HT1080 (cell line): ENCODE measurements at places on chromosomes 4 and X.

DNA sequence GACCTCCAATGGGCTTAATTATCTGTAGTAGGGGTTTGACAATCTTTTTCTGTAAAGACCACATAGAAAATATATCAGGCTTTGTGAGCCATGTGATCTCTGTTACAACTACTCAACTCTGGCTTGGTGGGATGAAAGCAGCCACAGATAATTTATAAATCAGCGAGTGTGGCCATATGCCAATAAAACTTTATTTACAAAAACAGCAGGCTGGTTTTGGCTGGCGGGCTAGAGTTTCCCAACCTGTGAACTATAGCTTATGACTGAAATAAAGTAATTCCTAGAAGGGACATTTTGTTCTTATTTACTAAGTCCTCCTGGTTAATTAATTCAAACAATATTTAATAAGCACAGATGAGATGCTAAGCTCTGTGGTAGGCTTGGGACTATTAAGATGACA is 35.9 kb upstream of the AMELX start:
- no peak for DNase-seq

DNA sequence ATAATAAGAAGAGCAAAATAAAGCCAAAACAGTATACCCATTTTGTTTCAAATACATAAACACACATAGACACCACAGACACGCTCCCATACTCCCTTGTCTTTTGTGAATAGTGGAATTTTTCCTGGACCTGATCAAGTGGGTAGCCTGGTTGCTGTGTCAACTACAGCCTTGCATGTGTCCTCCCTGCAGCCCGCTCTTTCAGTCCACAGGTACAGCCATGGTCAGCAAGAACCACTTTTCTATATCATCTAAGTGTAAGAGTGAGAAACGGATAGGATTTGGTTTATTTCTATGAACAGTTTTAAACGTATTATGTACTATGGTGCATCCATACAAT is 9.8 kb downstream of the PWWP3B start:
- DNase-seq, result no peak

DNA sequence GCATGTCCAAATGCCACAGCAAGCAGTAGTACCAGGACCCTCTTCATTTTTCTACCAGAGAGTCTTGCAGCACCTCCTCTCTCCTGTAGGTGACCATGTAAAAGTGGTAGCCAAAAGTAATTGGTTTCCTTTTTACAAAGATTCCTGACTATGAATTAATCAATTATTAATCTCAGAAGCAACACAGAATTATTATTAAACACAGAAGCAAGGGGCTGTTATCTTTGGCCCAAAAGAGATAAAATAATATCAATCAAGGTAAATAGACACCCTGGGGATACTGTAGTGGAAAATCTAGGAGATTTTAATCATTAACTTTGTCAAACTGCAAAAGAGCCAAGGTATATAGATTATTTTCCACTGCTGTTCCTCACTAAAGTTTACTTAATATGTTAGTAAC is at the start of gene GC:
GC (minus strand) TSS at position 108 of the 400 bp plus-strand sequence; CDS start at position 47, 61 bp downstream.
- no peak for DNase-seq

DNA sequence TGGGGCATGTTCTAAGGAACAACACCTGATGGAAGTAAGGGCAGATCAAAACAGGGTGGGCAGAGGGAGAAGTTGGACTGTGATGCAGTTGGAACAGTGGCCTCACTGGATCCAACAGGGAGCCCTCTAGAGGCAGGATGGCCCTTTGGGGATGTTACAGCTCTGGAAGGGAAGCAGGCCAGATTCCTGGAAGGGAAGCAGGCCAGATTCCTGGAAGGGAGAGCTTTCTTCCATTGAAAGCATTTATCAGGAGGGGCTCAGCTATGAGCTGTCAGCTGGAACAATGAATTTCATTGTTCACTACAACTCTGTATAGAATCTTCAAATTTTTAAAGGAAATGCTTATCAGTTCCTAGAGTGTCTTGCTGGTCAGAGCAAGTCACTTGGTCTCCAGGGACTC is 17.7 kb downstream of the IL15 start:
- peak; percentile 75 for DNase-seq

DNA sequence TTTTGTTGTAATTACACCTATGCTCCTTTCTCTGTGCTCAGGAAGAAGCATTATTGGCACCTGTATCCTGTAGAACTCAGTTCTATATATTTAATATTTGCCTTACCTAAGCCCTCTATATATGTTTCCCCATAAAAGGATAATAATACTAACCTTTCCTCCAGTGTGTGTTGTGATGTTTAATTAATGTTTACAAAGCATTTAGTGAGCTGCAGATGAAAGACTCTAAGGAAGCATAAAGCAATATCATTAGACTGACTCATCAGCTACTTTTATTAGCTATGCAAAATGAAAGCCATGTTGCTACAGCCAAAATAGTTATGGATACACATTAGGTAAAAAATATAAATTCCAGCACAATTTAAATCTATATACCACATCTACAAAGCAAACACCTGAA is 93.6 kb upstream of the PTPN13 start:
- DNase-seq, result no peak

DNA sequence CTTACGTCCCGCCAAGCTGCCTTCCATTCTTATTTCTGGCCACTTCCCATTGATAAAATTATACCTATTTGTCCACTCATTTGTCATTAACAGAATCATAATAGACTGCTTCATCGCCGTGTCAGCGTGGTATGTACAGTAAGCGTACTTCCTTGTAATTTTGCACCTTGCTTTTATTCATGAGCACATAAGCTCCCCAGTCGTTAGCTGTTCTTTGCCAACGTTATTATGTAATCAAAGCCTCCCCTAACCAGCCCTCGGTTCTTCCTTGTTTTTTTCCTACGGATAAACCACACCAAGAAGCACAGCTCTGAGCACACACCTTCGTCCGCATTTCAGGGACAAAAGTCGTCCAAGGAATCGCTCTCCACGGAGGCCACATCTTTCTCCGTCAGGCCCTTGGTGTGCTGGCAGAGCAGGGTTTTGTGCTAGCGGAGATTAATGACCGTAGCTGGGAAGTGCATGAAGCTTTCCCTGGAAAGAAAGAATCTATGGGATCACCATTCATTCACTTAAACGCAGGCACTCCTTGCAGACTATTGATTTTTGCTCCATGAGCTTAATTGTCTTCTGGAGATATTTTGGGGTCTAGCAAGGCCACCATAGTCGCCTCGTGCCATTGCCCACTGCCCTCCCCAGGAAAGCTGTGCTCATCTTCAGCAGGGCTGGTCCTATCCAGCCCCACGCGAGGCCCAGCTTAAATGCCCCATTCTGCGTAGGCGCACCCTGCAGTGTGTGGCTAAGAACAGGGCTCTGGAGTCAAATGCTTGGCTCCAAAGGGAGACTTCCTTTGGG is 200.9 kb upstream of the PSAPL1 start:
- no peak for DNase-seq

DNA sequence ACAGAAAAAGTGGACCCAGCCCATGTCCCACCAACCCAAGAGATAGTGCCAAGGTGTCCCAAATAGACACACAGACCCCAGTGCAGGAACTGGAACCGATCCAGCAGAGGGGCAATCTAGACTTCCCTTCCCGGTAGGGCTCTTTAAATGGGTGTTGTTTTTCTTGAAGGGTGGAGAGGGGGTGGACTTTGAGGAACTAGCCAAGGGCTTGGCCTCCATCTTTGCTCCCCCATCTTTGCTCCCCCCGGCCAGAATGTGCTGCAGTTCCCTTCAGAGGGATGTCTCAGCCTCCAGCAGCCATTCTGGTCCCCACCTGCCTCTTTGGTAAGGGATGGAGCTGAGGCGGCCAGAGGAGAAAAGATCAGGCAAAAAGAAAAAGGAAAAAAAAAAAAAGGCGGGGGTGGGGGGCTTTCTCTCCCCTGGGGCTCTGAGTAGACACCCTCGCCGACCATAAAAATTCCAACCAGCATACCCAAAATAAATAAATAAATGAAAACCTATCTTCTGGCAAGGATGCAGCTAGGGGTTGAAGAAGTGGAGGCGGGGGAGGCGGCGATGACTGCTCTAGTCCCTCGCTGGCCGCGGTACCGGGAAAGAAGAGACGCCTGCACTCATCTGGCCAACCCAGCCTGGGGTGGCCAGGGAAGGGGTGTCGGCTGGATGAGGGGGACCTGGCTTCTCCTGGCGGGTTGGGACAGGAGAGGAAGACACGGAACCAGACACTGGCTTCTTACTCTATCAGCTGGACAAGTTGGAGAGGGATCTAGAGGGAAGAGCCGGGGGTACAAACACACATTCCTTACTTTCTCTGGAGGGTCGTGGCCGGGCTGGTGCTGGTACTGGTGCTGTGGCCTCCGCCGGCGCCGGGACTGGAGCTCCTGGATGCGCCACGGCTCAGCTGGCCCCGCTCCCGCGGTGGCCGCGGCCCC is 38.5 kb upstream of the IQSEC2 start:
- no peak for DNase-seq

DNA sequence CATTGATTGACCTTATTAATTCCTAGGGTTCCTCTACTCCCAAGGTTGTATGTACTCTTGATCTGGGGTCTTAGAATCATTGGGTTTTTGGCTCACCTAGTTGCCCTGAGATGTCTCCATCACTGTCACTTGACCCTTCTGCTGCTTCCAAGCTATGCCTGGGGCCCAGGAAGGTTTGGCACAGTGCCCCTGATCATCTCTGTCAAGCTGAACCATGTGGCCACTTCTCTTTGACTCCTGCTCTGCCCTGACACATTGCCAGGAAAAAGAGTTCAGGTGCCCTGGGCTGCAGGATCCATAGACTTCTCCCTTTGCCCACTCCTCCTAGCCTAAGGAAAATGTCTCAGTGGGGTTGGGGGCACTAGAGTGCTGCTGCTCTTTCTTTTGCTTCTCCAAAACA is 3.9 kb upstream of the CHST7 start:
- DNase-seq, result no peak

- DNase-seq, result peak; percentile 5
Measured at GRCh38 chrX:95764972-95765451, 919.6 kb upstream of the DIAPH2 start.

GRCh38 chr4:154779362-154779947 is 1.6 kb upstream of the RBM46 start:
- DNase-seq, result peak; percentile 11

GRCh38 chr4:4259484-4260100 is 11.6 kb upstream of the TMEM128 start:
- DNase-seq, result no peak

- no peak for DNase-seq
Measured at GRCh38 chr4:154444958-154445357, 46.6 kb downstream of the DCHS2 start.

GRCh38 chr4:76850010-76850441 is 47.9 kb downstream of the SOWAHB start:
- DNase-seq, result peak; percentile 94

GRCh38 chr4:8289151-8289750 is 19.7 kb downstream of the HTRA3 start:
- no peak for DNase-seq

DNA sequence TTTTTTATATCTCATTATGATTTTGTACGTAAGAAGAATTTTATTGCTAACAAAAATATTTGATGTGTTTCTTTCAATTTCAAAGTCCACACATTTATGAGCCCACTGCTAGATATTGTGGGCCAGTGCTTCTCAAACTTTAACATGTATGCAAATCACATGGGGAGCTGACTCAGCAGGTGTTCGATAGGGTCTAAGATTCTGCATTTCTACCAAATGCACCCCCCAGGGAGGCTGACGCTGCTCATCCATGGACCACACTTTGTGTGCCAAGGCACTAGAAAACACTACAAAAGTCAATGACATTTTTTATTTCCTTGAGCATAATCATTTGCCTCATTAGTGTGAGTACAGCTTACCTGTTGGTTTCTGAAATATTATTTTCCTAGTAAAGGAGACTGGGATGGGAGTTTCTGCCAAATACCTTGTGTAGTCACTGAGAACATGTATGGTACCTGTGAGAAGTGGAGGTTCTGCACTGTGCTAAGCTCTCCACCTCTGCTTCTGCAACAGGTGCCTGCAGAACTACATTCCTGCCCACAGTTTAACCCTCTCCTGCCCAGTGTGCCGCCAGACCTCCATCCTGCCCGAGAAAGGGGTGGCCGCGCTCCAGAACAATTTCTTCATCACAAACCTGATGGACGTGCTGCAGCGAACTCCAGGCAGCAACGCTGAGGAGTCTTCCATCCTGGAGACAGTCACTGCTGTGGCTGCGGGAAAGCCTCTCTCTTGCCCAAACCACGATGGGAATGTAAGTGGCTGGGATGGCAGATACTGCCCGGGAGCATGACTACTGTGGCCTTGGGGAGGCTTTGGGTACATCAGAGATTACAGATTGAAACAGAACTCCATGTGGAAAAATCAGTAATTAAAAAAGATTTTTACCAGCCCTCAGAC is 68.9 kb upstream of the MND1 start:
- no peak for DNase-seq

- no peak for DNase-seq
Measured at GRCh38 chr4:80114732-80115265, 41.8 kb upstream of the ANTXR2 start.

- no peak for DNase-seq
Measured at GRCh38 chrX:7146703-7147412, 654 bp upstream of the STS start.

DNA sequence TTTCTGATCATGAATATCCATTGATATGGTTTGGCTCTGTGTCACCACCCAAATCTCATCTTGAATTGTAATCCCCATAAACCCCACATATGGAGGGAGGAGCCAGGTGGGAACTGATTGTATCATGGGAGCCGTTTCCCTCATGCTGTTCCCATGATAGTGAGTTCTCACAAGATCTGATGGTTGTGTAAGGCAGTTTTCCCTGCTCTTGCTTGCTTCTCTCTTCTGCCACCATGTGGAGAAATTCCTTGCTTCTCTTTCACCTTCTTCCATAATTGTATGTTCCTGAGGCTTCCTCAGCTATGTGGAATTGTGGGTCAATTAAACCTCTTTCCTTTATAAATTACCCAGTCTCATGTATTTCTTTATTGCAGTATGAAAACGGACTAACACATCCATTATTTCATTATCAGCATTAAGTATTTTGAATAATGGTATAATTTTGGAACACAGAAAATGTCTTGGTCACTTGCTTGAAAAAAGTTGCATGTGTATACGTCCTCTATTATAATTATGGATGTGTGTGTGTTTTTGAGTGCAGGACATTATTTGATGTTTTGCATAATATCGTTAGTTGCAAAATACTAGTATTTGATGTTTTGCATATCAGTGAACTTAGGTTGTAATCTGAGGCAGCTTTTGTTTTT is 334.6 kb downstream of the PCDH10 start:
- peak; percentile 45 for DNase-seq

DNA sequence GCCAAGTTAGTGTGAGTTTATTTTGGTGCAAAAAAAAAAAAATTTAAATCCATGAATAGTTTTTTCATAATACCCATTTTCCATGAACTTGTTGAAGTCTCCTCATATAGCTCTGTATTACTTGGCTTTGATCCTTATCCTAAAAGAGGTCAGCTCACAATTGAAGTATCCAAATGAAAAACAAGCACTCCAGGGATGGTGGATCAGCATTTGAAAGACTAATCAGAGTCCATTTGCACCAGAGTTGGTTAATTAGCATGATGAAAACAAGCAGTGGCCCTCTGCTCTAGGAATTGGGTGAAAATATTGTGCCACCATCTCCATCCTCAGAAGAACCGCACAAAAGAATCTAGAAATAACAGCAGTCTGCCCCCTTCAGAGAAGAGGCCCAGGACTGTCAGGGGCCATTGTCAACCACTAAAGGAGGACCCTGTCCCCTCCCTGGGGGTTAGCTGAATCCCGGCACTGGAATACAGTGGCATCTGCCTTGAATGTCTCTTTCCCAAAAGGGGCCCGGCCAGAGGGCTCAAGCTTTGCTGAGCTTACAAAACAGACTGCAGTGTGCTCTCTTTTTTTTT is 24.7 kb downstream of the SH3KBP1 start:
- DNase-seq, result no peak

- no peak for DNase-seq
Measured at GRCh38 chr4:73485085-73485484, 3.5 kb downstream of the AFM start.
